Fibroblast of skin of left quadriceps (primary cell): ENCODE measurements at places on chromosomes 6 and 20.

DNA sequence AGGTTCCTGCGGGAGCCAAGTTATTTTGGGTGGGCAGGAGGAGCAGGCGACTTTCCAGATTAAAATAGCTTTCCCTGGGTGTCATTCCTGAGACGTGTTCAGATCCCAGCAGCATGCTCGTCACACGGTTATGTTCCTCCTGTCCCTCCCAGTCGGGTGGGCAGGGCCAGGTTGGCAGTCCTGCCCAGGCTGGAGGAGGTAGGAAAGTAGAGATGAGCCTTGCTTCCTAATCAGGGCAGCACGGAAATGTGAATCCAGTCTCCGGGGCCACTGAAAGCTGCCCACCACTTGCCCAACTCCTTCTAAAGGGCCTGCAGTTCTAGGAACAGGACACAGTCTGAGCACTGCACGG, 137.0 kb downstream of the MRPL14 start:
- DNase-seq: no peak

GRCh38 chr6:154169193-154169847, 130.3 kb downstream of the OPRM1 start:
- DNase-seq: no peak

- no peak for DNase-seq
Measured at GRCh38 chr20:17661121-17661744, 20.8 kb downstream of the RRBP1 start.

DNA sequence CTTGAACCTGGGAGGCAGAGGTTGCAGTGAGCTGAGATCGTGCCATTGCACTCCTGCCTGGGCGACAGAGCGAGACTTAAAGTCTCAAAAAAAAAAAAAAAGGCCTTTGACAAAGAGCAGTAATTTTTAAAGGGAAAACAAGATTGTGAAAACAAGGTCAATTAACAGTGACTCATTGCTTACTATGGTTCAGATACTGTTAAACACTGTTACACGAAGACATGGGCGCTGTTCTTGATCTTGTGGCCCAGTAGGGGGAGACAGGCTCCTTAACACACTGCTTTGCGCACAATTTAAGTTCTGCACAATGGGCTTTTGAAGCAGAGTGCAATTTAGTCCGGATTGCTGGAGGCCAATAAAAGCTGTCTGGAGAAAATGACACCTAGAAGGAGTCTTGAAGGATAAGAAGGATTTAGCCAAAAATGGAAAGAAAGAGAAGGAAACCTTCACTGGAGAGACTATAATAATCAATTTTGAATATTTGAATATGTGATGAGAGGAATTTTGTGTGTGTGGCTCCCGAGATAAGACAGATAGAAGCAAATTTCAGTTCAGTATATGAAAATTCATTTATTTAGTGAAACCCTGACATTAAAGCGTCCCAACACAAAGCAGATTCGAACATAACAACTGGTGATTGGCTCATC, 6.0 kb upstream of the LATS1 start:
- DNase-seq: peak; percentile 42

DNA sequence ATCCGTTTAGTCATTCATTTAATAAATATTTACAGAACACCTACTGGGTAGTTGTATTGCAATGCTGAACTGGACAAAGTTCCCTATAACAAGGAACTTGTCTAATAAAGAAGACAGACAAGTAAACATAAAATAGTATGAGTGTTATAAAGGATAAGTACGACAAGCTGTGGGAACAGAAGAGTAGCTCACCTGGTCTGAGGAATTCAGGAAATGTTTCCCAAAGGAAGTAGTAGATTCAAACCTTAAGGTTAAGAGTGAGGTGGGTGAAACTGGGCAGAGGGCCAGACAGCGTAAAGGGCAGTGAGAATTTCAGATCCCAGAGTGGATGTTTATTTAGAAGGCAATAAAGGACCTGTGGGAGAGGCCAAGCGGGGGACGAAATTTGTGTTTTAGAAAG, 72.3 kb upstream of the CD2AP start:
- no peak for DNase-seq

- peak; percentile 8 for DNase-seq
Measured at GRCh38 chr6:36820700-36821580, 18.3 kb downstream of the CPNE5 start.

DNA sequence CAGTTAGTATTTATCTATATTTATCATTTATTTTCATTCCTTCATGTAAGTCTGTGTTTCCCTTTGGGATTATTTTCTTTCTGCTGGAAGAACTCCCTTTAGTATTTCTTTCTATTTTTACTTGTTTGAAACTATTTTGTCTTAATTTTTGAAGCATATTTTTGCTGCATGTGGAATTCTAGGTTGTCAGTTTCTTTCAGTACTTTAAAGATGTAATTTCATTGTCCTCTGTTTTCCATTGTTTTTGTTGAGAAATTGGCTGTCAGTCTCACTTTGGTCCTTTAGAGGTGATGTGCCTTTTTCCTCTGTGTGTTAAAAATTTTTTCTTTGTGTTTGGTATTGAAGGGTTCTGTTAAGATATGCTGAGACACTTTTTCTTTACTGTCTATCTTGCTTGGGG, 17.1 kb downstream of the RNF182 start:
- no peak for DNase-seq

DNA sequence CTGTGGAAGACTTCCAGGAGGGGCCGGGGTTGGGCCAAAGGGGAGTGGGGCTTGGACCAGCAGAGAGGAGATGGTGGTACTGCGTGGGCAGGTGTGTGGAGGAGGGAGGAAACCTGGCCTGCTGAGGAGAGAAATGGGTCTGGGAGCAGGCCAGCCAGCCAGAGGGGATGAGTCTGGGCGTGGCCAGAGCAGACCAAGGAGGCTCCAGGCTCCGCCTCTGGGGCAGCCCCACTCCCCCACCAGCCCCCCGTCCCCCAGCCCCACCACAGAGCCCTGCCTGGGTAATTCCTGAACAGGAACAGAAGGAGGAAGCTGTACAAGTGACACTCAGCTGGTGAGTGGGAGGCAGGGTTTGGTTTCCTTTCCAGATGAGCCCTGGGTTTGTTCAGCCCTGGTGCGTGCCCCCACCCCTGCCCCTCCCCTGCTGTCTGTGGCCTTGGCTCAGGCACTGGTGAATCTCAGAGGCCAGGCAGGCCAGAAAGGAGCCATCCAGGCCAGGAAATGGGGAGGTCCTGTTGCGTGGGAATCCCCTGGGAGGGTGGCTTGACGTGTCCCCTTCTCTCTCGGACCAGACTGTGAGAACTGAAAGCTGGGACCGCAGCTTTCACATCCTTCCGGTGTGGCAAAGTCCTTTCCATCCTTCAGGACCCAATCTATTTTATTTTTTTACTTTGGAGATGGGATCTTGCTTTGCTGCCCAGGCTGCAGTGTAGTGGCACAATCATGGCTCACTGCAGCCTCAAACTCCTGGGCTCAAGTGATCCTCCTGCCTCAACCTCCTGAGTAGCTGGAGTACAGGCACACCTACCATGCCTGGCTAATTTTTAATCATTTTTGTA, 9.4 kb upstream of the SRC start:
- DNase-seq: no peak

GRCh38 chr6:170284126-170284773, 6.6 kb downstream of the DLL1 start:
- DNase-seq: no peak

DNA sequence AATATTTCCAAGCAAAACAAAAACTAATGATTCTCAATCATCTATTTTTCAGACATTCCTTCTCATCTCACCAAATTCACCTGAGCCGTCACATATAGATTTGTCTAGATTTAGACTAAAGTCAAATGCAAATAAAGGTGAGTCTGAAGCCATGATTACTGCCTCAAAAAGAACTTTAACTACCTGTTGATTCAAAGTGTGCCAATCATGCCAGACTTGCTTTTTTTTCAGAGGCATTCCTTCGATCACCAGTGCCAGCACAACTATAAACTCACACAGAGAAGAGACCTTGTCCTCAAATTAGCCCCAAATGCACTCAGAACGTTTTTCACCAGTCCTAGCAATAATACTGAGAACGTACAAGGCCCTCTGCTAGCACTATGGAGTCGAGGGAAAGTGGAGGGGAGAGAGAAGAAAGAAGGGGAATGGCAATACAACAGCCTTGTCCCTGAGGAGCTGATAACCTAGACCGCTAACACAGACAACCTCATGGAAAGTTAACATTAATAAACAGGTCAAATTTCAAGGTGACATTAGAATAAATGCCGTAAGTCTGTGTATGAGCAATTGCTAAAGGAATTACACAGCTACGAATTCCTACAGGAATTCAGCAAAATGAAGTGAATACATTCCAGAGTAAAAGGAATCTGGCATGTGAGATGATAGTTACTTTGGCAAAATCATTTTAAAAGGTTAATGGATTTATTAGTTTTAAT, 60.9 kb downstream of the EPB41L2 start:
- no peak for DNase-seq

GRCh38 chr6:140766999-140767398, 1365.7 kb upstream of the GJE1 start:
- DNase-seq: no peak

- DNase-seq: peak; percentile 84
Measured at GRCh38 chr6:8102122-8102958, at the start of gene EEF1E1. TSS of gene EEF1E1 (minus strand) at chr6:8102548. CDS start at chr6:8102521, 27 bp downstream.

- no peak for DNase-seq
Measured at GRCh38 chr20:63957004-63957689, 931 bp upstream of the UCKL1 start.

GRCh38 chr6:115411756-115412155, 648.9 kb downstream of the FRK start:
- DNase-seq: no peak

DNA sequence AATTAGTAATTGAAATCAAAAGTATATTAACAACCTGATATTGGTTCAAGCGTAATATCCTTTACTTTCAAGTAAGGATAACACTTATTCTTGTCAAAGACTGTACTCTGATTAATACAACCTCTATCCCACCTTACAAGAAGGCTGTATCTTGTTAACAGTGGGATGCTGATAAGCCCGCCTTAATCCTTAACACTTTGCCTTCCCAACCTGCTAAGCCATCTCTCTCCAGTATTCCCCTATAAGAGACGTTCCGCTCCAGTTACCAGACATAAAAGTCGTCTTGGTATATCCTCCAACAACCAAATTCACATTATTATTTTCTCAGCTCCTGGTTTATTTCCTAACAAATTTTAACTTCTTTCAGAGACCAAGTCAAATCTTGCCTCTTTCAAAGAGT, 2.0 kb downstream of the BTBD9 start:
- DNase-seq: no peak
